ENCODE measurements at places on chromosomes 5 and 9.

- peak; percentile 4 for DNase-seq
Observed at GRCh38 chr5:14011089-14012020, 66.9 kb upstream of the DNAH5 start.

DNA sequence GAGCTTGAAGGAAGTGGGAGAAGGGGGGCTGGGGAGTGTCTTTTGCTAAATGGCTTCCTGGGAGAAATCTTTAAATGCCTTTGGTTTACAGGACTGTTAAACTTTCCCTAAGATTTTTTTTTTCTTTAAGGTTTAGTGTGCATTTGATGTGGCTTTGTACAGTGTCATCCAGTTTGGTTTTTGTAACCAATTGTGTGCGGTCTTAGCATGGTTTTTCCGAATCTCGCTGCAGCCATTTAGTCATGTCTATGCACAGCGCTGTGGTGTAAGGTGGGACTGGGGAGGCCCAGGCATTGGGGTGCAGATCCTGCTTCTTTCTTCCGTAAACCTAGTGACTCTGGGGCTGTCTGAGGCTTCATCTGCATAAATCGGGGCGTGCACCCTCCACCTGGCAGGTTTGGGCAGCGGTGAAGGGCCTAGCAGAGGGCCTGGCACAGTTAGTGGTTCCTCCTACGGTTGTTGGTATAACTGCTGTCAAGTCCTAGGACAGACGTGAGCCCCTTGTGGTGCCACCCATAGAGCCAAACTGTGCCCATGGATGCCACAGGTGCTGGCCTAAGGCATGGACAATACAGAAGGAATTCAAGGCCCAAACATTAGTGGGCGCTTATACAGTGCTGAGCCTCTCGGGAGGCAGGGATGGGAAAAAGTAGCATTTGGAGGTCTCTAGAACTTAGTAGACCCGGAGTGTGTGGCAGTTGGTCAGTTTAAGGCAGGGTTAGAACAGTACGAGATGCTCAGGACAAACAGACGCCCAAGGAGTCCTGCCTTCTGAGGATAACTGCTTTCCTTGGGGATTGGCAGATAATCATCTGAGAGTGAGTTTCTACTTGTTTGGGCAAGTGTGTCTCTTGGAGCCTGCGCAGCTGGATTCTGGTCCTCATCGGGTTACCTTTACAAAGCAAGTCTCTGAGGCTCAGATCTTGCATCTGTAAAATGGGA, 1.5 kb downstream of the PRRC2B start:
- peak; percentile 79 for DNase-seq

DNA sequence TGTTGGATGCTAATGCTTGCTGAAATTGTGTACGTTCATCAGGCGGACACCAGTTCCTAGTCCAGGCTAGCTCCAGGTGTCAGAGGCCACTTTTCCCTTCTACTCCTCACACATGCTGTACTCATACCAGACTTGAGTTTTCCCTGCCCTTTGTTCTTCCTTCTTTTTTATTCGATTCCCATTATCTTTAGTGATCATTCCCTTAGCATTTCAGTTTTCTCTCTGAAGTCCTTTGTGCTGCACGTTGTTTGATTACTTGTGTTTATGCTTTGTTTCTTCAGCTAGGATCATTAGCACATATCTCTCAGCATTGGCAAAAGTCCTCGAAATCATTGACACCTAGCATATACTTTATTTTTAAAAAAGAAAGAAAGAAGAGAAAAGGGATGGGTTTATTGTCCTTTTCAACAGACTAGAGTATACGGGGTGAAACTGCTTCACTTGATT, 409 bp upstream of the COX7C start:
- DNase-seq: no peak

DNA sequence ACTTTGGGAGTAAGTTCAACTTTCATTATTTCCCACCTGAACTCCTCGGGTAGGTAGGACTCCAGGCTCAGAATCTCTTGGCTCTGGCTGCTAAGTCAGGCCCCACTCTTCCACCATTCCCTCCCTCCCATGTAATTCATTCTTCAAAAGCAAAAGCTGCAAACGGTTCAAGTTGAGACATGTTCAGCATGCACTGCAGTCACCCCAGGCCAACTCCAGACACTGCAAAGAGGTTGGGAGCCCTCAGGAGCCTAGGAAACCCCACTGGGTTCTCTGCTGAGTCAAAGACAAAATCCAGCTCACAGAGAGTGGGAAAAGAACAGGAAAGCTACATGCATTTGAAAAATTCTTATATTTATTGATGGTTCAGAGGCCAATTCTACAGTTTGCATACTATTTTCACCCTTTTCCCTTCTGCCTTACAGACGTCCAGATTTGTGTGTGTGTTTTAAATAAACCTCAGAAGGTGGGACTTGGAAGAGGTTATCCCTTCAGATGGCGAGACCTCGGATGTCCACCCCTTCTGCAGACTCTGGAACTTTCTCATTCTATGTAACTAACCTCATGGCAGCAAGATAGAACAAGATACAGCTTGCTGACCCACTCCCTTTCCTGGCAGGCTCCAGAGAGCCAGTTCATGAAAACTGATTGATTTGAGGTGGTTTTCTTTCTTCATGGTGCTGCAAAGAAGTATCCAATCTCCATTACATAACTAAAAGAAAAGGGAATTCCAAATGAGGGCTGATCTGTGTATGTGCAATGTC, 65.7 kb upstream of the EQTN start:
- DNase-seq: no peak

DNA sequence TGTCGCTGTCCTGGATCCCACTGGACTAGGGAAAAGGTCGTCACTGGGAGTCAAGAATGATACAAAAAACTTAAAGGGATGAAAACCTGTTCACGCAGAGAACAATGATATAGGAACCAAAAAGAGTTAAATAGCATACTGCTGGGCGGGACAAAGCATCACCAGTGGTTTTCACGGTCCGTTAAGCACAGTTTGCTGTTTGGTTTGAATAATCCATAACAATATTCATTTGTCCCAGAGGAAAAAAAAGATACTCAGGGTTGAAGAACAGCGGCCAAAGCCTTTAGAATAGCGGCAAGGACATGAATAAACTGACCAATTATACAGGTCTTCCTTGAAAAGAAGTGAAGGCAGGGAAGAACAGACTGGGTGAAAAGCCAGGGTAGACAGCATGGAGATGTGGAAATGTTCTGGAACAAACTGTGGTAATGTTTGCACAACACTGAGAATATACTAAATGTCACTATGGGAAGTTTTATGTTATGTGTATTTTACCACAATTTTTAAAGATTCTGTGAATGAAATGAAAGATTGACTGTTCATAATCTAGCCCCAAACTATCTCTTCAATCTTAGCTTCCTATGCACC, 60.8 kb downstream of the MTMR12 start:
- DNase-seq: no peak

GRCh38 chr9:78778861-78779374, 482.0 kb downstream of the PSAT1 start:
- no peak for DNase-seq

- DNase-seq: no peak
Observed at GRCh38 chr5:125289606-125290005, 543.2 kb upstream of the ZNF608 start.

DNA sequence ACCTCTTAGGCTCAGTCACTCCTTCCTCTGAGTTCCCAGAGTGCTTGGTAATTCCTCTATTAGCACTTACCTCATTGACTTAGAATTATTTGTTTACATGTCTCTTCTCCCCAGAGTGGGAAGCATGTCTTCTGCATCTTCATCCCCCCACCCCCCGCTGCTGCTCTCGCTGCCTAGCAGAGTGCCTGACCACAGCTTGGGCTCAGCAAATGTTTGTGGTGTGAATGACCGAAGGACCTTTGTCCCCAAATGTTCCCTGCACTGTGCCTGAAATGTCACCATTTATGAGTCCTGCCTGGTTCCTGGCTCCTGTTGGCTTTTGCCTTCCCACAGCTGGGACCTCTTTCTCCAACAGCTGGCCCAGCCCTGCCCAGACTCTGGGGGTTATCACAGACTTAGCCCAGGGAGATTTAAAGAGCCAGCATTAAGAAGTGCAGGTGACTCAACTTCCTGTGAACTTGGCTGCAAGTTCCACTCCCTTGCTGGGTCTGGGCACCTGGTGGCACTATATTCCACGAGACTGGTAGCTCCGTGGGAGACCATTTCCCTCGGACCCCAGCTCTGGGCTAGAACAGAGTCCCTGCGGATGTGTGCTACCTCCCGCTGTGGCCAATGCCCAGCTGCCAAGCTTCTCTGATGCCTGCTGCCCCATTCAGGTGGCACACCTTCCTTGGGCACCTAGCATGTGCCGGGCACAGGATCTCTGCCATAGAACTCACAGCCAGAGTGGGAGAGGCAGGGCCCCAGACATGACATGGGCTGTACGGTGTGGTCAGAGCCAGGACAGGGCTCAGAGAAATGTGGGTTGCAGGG, 1.8 kb upstream of the HMCN2 start:
- DNase-seq: no peak

GRCh38 chr9:131833906-131834305, 94.0 kb upstream of the RAPGEF1 start:
- no peak for DNase-seq

All from CD4-positive, alpha-beta T cell treated with Interleukin-1 beta for 1 hour (primary cell).